Right ventricle myocardium inferior (tissue), 1 donor: ENCODE measurements at places on chromosomes 2 and 18. TPM values are rescaled to one million over a fixed set of nuclear protein-coding genes. Genes with fewer than 3 reads are reported as not detected.

The LYPD6 gene
- 0.14 TPM for total RNA-seq

GRCh38 chr2:152343426-152343825 lies 8.5 kb downstream of the FMNL2 start:
- DNase-seq, result no peak

DNA sequence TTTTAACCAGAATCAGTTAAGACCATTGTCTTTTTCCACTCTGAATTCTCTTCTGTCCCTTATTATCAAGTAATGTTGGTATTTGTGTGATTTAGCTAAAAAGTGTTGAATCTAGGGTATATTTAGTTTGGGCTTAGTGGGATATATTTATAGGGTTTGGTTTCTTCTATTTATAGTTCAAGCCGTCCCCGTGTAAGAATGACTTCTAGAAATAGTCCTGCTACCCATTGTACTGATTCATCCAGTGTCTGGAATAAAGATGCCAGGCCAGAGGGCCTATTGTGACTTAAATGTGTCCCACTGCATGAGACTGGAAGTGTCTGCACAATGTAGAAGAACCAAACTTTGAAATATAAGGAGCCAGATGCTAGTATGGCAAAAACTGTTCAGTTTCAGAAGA lies 364.8 kb downstream of the TNS1 start:
- DNase-seq, result no peak

DNA sequence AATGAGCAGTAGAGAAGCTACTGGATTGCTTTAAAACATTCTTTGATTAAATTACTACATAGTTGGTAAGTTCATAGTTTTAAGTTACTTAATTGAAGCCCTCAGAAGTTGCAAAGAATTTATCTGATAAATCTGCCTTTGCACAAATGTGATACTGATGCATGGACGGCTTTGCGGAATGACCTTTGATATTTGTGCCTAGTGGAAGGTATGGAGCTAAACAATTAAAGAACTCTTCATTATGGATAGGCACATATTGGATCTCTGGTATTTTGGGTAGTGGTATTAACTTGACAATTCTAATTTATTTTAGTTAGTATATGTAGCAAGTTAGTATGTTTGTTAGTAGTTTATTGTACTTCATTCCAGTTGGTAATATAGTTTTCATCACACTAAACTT lies 54.1 kb downstream of the CFAP210 start:
- DNase-seq, result no peak

- no peak for DNase-seq
These were observed 189.1 kb downstream of the EIPR1 start for GRCh38 chr2:3188405-3188946.

- DNase-seq, result no peak
These were observed 1503.7 kb downstream of the LRP1B start for GRCh38 chr2:140627136-140627535.

The RFTN2 gene
- total RNA-seq, result 7.5 TPM

- no peak for DNase-seq
These were observed 12.0 kb upstream of the IAH1 start for GRCh38 chr2:9462313-9462712.

The TMEM131 gene
- total RNA-seq, result 26.0 TPM

DNA sequence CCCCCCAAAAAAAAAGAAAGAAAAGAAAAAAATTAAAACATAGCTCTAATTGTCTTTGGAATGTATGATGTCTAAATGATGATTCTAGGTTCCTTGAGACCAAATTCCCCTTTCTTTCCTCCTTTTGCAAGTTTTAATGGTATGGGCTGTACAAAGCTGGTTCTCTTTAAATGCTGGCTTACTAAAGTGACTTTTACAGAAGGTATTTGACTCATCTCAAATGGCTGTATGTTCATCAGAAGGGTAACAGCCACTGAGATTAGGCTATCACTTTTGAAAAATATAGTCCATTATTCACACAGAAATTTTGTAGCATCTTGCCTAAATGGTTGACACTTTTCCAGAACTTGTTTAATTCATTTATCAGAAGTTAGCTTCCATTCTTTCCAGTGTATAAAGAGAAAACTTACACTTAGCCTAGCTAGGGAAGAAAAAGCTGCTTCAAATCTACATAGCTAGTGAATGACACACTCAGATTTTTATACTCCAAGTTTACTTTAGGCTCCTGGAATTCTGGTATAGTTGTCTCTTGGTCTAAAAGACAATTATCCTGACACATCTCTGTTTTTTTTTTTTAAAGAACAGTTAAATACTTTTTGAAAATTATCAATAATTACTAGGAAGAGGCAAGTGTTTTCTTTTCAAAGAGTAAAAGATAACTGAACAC lies 622.6 kb downstream of the LRP1B start:
- no peak for DNase-seq

GRCh38 chr18:33916200-33916599 lies 308.5 kb downstream of the NOL4 start:
- no peak for DNase-seq

DNA sequence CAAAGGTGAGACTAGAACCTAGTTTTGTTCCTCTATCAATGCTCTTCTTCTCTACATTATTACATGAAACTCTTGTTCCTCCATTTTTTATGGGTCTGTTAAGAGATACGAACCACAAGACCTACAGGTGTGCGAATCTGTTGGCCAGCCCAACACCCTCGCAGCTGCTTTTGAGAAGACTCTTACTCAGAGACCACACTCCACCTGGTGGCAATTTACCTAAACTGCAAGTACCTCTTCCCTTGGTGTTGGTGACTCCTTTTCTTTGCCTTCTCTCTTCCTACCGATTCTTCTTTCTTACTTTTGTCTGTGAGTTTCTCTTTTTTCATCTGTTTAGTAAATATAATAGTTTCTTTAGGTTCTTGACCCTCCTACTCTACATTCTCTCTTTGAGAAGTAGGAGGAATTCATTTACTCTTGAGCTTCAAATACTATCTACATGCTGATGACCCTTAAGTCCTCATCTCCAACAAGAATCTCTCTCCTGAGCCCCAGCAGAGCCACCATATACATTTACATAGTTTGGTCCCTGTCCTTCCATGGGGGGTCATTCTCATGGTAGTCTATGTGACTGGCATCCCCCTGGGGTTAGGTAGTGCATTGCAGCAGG lies 81.8 kb upstream of the GAREM1 start:
- no peak for DNase-seq

DNA sequence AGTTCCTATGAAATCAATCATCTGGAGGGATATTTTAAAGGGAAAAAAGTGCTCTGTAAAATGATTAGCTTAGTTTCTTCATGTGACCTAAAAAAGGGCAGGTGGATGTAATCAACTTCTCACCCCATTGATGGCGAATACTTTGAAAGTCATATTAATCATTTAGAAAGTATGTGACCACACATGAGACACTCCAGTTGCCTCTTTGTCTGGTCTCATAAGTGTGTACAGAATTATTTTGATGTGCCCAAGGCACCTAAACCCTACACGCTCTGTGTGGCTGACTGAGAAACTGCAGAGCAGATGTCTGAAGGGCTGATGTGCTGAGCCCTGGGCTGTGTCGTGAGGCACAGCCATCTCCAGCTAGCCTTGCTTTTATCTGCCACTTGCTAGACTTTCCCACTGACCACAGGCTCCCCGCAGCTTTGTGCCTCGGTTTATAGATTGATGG lies 26.9 kb downstream of the SGPP2 start:
- no peak for DNase-seq

The POTEJ gene
- total RNA-seq, result not detected

- no peak for DNase-seq
These were observed 216.2 kb downstream of the GBX2 start for GRCh38 chr2:235951982-235952381.

GRCh38 chr2:102436323-102436722 lies 13.4 kb downstream of the IL18RAP start:
- no peak for DNase-seq

GRCh38 chr2:79993144-79993543 lies 311.4 kb downstream of the LRRTM1 start:
- no peak for DNase-seq

The ABCG5 gene
- not detected for total RNA-seq

- no peak for DNase-seq
These were observed 416.5 kb upstream of the GYPC start for GRCh38 chr2:126239320-126239955.
